ENCODE measurements at places on chromosomes 2 and 18.

- no peak for DNase-seq
Observed at GRCh38 chr2:10256515-10257031, 46.1 kb upstream of the HPCAL1 start.

GRCh38 chr2:12684471-12684936, 32.2 kb upstream of the TRIB2 start:
- no peak for DNase-seq

DNA sequence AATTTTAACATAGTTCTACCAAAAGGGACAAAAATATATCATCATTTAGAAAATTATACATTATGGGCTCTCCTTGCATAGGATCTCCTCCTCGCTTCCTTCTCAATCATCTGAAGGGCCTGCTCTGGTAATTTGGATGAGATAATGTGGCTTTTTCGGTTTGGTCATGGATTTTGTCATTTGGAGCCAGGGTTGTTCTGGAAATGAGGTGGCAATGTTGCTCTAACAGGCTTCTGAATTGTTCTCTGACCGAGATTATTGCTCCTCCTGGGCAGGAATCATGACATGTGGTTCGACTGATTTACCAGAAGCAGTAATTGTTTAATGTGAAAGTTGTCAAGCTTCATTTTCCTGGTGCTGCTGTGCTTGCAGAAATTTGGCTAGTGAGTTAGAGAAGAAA, 194.7 kb upstream of the ERBB4 start:
- DNase-seq: no peak

DNA sequence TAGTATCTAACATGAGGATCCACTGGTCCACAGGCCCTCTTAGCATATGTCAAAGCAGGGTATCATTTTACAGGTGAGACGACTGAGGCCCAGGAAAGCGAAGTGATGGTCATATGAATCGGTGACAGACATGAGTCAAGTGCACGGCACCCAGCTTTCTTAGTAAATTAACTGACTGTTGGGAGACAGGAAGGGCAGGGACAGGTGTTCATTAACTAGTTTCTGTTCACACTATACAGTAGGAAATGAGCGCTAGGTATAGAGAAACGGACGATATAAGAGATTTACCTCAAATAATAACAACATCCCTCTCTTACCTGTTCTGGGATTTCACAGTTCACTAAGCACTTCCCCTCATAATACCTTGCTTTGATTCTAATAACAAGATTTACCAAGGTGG, 1.7 kb upstream of the SMARCAL1 start:
- DNase-seq: no peak

DNA sequence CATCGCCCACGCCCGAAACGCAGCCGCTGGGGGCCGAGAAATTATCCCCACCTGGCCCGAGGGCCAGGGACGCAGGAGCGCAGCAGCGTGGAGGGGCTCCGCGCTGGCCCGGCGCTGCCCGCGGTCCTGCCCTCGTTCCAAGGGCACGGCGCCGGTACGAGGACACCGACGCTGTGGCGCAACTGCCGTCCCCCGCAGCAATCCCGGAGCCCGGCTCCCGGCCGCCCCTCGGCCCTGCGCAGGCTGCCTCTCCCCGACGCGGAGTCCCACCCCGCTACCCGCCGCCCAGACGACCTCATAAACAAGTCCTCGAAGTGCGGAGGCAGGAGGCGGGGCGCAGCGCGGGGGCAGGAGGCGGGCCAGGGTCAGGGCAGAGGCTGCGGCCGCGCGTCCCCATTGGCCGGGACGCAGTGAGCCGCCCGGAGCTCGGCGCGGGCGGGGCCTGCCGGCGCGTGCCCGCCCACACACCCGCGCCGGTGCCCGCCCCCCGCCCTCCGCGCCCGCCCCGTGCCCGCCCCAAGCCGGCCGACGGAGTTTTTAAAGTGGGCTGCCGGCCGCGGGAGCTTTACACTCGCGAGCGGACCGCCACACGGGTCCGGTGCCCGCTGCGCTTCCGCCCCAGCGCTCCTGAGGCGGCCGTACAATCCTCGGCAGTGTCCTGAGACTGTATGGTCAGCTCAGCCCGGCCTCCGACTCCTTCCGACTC, at the start of gene EPAS1:
Gene EPAS1, plus strand, starts transcription at position 568 of the 706 bp plus-strand sequence. CDS start 505 bp downstream, outside the sequence.
- peak; percentile 94 for DNase-seq

DNA sequence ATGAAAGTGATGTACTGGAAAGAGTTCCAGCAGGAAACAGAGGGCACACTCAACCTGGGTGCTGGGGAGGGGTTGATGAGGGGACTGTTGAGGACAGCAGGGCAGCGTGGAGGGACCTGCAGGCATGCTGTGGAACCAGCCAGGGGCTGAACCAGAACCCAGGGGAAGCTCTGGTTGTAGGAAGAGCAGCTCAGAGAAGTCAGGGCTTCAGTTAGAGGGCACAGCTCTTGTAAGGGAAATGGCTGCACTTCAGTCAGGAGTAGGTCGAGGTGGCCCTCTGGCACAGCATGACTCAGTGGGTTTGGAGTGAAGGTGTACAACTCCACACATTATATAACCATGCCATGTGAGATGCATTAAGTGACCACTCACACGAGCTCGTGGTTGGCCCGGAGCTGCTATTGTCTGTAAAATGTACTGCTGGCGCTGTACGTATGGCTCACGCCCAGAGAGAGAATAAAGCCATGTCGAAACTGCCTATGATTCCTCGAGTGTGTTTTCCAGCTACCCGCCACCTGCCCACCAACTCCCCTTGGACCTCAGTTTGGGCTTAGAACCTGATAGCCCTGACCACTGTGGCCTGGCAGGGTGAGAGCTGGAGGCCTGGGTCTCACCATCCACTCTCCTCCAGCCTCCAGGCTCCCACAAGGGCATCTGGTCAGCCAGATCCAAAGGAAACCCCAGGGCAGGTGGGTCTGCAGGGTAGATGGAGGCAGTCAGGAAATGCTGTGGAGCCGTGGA, 136.5 kb upstream of the HS6ST1 start:
- peak; percentile 8 for DNase-seq

GRCh38 chr2:203535078-203535783, at the start of gene RAPH1:
TSS of gene RAPH1 (minus strand) at chr2:203535301. CDS start at chr2:203495353, 39,948 bp downstream.
- peak; percentile 88 for DNase-seq

DNA sequence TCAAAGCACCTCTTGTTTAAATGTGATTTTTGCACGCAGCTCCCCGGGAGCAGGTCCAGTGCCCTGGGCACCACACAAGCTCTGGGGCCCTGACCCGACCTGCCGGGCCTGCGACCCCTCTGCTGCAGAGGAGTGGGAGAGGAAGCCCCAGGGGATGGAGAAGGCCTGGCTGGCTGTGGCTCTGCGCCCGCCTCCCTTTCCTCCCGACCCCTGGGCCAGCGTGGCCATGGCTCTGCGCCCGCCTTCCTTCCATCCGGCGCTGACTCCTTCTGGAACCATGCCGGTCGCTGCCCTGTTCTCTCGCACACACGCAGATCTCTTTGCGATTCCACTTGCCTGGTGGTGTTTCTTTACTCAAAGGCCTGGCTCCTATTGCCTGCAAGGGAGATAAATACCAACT, 166.5 kb upstream of the SALL3 start:
- peak; percentile 45 for DNase-seq

DNA sequence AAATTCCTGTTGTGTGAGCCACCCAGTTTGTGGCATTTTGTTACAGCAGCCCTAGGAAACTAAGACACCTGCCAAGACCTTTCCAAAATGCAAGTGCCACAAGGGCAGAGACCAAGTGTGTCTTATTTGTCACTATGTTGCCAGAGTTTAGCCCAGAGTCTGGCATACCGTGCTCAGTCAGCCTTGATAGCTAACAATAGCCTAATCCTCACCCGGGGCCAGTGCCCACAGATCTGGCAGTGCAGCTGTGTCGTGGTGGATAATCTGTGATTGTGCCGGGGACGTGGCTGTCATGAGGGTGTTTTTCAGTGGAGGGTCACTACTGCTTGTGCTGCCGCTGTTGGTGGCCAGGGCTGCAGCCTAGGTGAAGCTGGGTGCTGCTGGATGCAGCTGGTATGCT, 53.5 kb downstream of the MEP1B start:
- DNase-seq: no peak

- DNase-seq: no peak
Observed at GRCh38 chr2:67399144-67399543, 2.0 kb downstream of the ETAA1 start.

- no peak for DNase-seq
Observed at GRCh38 chr2:191009541-191010374, 4.2 kb downstream of the STAT1 start.

GRCh38 chr2:227789803-227790202, 23.8 kb upstream of the CCL20 start:
- no peak for DNase-seq

GRCh38 chr2:23422089-23423061, 37.4 kb downstream of the KLHL29 start:
- peak; percentile 34 for DNase-seq

DNA sequence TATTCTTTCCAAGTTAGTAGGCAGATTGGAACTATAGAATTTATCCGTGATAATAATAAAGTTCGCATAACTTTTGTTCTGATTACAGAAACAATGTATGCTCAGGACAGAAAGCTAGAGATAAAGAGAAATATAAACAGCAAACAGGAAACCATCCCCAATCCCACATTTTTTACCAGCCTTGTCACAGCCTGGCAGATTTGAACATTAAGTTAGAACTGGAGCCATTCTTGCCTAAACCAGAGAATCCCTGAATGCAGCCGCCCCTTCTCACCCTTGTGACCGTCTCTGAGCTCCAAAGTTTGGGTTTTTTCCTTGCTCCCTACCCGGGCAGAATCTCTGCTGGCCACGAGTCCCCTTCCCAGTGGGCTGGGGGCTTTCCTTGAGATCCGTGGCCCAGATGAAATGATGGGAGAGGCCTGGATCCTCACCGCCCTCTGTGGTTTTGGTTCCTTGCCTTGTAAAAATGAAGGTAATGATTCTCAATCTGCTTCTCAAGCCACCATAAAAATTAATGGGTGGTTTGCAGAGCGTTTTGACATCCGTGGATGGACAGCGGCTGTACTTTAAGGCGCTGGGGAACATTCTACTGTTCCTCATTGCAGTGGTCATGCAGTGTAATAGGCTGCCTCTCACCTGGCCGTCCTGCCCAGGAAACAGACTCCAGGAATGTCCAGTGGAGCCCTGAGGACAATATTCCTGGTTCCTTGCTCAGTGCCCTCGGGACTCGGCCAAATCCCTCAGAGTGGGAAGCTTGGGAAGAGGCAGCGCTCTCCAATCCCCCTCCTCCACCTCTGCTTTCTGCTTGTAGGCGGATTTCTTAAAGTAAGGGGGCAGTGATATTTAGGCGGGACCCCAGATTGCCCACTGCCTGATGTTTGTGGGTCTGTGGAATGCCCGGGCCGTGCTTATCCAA, 1.6 kb downstream of the SH3BP4 start:
- no peak for DNase-seq

DNA sequence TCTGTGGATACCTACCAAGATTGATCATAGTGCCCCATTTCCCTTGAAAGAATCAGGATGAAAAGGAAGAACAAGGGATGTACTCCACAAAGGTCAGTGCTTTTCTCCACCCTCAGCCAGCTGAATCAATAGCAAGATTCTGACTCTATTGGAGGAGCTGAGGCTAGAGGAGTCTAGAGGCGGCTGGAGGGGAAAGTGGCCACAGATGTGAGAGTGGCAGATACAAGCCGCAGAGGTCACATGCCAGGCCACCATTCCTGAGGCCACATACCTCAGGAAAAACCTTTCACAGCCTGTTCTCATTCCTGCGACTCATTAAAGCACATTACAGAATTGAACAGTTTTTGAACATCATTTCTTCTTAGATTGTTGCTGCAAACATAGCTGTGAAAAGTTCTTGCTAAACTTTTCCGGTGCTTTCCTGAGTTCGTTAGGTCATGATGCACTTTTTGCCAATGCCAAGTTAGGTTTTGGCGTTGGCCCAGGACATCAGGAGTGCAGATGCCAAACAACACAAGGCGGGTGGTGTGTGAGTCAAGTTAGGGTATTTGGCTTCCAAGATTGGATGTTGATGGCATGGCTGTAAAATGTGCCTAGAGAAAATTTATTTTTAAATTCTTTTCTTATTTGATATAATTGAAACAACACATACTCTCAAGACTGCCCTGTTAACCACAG, 160.7 kb upstream of the SP5 start:
- no peak for DNase-seq

DNA sequence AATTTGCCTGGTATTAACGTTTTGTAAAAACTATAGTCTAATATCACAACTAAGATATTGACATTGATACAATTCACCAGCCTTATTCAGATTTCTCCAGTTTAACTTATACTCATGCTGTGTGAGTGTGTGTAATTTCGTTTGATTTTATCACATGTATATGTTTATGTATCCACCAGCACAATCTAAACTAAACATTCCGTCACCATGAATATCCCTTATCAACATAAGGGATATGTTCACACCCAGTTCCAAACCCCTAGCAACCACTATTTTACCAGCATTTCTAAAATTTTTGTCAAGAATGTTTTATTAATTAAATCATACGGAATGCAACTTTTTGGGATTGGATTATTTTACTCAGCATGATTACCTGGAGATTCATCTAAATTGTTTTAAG, 450.3 kb downstream of the FBXO15 start:
- no peak for DNase-seq

GRCh38 chr2:32773448-32773808, 145.6 kb downstream of the TTC27 start:
- DNase-seq: no peak

GRCh38 chr2:85414761-85415553, 3.6 kb upstream of the SH2D6 start:
- no peak for DNase-seq

DNA sequence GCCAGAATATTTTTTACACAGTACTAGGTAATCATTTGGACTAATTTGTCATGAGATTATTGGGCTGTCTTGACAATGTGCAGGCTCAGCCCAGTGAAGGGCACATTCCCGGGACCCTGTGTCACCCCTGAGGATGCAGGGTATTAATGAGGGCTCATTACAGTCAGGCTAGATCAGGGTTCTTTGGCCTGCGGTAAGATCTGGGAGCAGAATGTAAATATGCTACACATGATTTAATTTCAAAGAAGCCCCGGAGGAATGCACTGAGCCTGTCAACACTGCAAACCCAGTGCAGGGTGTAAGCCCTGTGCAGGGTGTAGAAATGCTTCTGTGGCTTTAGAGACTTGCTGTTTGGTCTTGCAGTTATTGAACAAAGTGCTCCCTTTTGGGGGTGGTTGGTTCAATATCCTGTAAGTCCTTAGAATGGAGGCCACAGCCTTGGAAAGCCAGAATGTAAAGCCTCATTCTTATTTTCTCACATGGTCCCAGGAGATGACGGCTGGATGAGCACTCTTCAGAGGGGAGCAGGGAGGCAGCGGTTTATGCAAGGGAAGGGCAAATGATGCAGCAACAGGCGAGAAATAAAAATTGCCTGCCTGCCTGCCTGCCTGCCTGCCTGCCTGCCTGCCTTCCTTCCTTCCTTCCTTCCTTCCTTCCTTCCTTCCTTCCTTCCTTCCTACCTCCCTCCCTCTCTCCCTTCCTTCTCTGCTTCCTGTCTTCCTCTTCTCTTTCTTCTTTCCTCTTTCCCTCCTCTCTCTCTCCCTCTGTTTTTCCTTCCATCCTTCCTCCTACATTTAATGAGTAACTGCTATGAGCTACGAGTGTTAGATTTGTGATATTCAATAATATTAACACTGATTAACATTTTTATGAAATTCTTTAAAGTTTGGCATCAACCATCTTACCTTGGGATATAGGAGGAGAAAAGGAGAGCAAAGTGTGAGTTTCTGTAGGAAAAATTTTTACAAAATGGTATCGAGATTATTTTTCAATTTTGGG, 148.8 kb downstream of the VAPA start:
- DNase-seq: no peak

All from H9 (cell line).